A549 (cell line): ENCODE measurements at places on chromosomes 1 and 21. TPM values are rescaled to one million over a fixed set of nuclear protein-coding genes. Genes with fewer than 3 reads are reported as not detected.

Gene LINGO4
- not detected in 3 replicates for polyA plus RNA-seq

Gene ACTRT2
- not detected in 3 replicates for polyA plus RNA-seq

Gene ANGPTL3
- not detected in 3 replicates for polyA plus RNA-seq

Gene HSD3B1
- polyA plus RNA-seq, result not detected in 3 replicates

Gene MARK1
- polyA plus RNA-seq, result 0.05 to 0.22 TPM (median 0.05 TPM) in 3 replicates

Gene ZNF695
- 2.5 to 3.3 TPM (median 2.7 TPM) in 3 replicates for polyA plus RNA-seq

Gene RPF1
- polyA plus RNA-seq, result 27.9 to 29.3 TPM (median 28.2 TPM) in 3 replicates

Gene C1orf74
- 2.0 to 2.4 TPM (median 2.4 TPM) in 3 replicates for polyA plus RNA-seq

Gene IGSF9
- polyA plus RNA-seq, result 0.49 to 0.54 TPM (median 0.50 TPM) in 3 replicates

Gene AMY1C
- not detected in 3 replicates for polyA plus RNA-seq

Gene CYP4B1
- polyA plus RNA-seq, result not detected in 3 replicates

Gene HOOK1
- 0.45 to 0.47 TPM (median 0.46 TPM) in 3 replicates for polyA plus RNA-seq

Gene RYR2
- under 0.01 TPM in 1 of 3 replicates, not detected in the others for polyA plus RNA-seq

Gene PLPPR4
- polyA plus RNA-seq, result not detected in 3 replicates

Gene KCNK2
- 0.04 to 0.07 TPM (median 0.07 TPM) in 3 replicates for polyA plus RNA-seq

Gene PRR9
- not detected in 3 replicates for polyA plus RNA-seq

Gene LRRC7
- not detected in 3 replicates for polyA plus RNA-seq
